Liver (tissue), 10 donors: ENCODE measurements at places on chromosomes 7 and 10. TPM values are rescaled to one million over a fixed set of nuclear protein-coding genes. Genes with fewer than 3 reads are reported as not detected.

GRCh38 chr7:156015237-156016020 is 203.2 kb upstream of the SHH start:
- DNase-seq, result no peak

DNA sequence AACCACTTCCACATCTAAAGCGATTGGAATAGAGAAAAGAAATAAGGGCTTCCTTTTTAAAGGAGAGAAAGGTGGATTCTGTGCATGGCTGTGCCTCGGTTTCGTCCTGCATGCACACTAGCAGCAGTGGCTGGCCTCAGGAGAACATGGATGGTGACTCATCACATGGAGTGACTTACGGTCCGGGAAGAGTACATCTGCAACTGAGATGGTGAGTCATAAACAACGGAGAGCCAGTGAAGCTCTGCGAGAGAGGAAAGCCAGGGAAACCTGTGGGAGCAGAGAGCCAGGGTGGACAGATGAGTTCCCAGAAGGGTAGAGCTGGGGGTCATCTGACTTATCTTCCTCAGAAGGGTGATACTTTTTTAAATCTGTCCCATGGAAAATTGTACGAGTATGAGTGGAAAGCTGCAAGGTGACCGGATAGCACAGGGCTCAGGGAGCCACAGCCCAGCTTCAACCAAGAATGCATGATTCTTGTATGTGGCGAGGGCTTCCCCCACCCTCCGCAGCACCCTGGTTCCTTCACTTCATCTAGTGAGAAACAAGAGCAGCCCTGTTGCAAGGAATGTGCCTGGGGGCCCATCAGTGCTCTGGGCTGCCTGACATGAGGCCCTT is 259.1 kb downstream of the KLF6 start:
- DNase-seq, result no peak

DNA sequence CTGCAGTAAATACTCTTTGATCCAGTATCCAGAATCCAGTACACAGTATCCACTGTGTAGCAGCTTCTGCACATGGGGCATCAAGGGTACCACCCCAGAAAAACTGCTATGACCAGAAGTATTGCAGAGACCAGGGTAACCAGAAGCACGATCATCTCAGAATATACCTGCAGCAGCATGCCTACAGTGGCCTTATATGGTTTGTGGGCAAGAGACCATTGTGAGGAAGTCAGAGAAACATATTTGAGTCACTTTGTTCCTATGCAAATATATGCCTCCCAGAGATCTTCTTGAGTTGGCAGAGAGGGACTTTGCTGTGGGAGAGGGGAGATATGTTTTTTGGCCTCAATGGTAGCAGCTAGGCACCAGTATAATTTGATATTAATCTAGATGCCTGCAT is 206.4 kb upstream of the LRRTM3 start:
- no peak for DNase-seq

- no peak for DNase-seq
Observed at GRCh38 chr7:137992550-137993394, 9.1 kb downstream of the CREB3L2 start.

- no peak for DNase-seq
Observed at GRCh38 chr10:94268652-94269051, 94.1 kb downstream of the NOC3L start.

GRCh38 chr7:1380231-1380815 is 78.9 kb downstream of the MICALL2 start:
- no peak for DNase-seq

SUN3 gene
- not detected for polyA plus RNA-seq

- no peak for DNase-seq
Observed at GRCh38 chr10:72814099-72814790, 79.3 kb upstream of the OIT3 start.

DNA sequence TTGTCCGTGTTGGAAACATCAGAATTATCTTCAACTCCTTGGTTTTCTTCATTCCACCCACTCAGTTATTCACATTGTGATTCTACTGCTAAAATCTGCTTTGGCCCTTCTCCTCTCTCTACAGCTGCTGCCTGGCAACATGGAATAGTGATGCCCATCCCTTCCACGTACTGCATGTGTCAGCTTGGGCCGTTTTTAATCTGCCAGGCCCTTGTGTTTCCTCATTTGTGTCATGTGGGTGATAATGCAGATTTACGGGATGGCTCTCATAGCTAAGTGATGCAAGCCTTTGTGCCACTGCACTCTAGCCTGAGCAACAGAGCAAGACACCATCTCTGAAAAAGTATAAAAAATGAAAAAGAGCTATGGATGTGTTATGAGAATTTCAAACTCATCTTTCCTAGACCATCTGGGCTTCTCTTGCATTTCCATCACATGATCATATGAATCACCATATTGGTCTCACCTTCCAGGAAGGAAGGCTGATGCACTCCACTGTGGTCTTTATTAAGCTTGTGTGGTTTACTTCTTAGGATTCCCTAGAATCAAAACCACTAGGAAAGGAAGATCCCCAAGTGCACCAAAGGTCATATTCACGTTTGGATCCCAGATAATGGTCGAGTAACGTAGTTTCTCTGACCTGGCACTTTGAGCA is 20.6 kb upstream of the CELF2 start:
- no peak for DNase-seq

- no peak for DNase-seq
Observed at GRCh38 chr10:86411281-86411841, 44.8 kb upstream of the GRID1 start.

TCTN3 gene
- 17.7 TPM for polyA plus RNA-seq

- peak; percentile 52 for DNase-seq
Observed at GRCh38 chr10:63114031-63114814, 18.9 kb upstream of the NRBF2 start.

DNA sequence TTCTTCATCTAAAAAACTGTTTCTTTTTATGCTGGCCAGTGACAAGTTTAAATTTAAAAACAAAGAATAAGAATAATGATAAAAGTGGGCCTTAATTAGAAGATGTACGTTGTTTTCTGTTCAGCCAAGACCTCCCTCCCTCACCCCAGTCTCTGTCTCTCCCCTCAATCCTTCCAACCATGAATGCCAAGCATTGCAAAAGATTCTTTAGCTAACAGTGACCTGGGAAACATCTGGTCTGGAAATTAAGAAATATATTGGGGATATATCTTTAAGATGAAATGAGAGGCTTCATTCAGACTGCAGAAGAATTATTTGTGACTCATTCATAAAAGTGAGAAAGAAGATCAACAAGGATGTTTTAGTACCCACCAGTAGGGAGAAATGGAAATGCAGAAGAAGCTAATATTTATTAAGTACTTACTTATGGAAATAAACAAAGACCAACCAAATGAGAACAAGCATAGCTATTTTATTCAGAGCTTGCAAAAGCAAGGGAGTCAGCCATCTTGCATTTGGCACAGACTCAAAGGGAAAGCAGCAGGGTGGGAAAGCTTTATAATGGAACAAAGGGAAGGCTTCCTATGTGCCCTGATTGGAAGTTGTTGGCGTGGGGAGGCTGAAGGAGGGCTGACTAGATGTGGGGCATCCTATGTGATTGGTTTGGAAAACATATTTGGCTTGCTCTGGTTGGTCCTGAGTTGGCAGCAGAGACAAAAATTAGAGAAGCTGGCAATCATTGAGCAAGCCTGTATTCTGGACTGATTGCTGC is 595.4 kb upstream of the GHITM start:
- DNase-seq, result no peak

GRCh38 chr7:133742709-133743538 is 384.2 kb upstream of the LRGUK start:
- no peak for DNase-seq

EBF3 gene
- 0.08 TPM for polyA plus RNA-seq

WDR37 gene
- polyA plus RNA-seq, result 3.6 TPM

CXCL12 gene
- polyA plus RNA-seq, result 66.3 TPM
